ENCODE measurements at places on chromosomes 6 and 20.
A peak's percentile ranks its signal among the peaks of the same experiment; 100 is the strongest.

GRCh38 chr20:54195483-54196472 lies 12.1 kb upstream of the PFDN4 start:
- no peak for DNase-seq

DNA sequence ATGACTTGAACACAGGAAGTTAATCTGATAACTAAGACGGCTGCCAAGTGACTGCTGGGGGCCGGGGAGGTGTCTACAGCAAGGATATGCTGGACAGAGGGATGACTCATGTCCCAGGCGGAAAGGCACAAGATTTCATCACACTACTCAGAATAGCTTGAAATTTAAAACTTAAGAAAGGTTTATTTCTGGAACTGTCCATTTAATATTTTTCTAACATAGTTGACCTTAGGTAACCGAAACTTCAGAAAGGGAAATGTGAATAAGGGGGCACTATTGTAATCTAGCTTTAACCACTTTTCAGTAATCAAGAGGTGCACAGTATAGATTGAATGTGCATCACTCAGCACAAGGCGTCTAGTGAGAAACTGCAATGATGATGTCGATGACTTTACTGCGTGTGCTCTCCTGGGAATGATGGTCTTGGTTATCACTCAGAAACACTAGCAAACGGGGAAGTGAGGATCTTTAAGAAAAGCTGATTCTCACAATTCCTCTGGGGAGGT lies 171.5 kb downstream of the QKI start:
- DNase-seq, result peak; percentile 81

- DNase-seq, result no peak
Measured at GRCh38 chr6:70479236-70479635, 65.9 kb downstream of the FAM135A start.

DNA sequence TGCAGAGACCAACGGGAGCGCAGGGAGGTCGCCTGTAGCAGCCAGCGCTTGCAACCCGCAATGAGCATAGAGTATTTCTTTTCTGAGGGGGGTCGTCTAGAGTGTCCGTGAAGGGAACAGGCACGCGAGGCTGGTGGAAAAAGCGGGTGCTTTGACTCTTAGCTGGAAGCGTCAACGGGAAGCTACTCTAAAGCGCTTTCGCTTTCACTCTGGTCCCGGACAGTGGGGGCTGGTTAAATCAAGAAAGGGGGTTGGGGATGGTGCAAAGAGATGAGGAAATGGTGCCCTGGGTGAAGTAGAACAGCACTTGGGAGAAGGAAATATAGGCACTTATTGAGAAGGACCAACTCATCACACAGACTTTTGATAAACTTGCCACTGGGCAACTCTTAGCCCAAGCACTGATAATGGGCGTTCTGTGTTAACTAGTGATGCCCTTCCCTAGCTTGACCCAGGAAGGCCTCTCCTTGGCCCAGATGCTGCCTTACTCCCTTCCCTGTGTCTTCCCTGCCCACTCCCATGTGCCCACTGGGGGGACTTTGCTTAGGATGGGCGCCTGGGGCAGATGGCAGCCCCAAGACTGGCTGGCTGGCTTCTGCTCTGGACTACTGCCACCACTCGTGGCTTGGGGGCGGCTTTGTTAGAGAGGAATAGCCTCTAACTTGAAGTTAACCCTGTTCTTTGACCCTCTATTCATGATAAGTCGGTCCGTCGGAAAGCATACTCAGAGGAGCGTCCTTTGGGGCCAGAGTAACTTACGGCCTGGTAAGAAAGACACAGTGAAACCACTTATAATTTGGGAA lies 585 bp downstream of the PSMB9 start:
- peak; percentile 70 for DNase-seq

- DNase-seq, result no peak
Measured at GRCh38 chr6:147695819-147696218, 187.3 kb downstream of the SAMD5 start.

GRCh38 chr6:26097268-26097875 lies 10.1 kb downstream of the HFE start:
- DNase-seq, result peak; percentile 34

DNA sequence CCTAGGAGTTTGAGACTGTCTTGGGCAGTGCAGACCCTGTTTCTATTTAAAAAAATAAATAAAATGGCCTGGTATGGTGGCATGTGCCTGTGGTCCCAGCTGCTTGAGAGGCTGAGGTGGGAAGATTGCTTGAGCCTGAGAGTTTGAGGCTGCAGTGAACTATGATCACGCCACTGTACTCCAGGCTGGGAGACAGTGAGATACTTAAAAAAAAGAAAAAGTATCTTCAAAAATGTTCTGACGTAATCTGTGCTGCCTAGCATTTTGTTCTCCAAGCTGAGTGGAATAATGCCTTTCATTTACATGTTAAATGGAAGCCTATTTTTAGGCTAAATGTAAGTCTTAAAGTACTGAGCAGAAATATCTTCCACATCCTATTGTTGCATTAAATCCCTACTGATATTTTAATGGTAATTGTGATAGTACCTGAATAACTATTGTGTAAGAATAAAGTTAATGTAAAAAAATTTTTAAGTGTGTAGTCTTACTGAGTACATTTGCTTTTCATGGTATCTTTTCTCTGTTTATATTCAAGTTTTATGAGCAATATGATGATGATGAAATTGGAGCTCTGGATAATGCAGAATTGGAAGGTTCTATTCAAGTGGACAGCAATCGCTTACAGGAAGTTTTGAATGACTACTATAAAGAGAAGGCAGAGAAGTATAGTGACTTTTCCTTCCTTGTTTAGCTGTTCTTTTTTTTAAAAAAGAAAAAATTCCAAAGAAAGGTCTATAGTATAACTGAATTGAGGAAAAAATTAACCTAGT lies 4.2 kb upstream of the ZC2HC1B start:
- DNase-seq, result no peak

DNA sequence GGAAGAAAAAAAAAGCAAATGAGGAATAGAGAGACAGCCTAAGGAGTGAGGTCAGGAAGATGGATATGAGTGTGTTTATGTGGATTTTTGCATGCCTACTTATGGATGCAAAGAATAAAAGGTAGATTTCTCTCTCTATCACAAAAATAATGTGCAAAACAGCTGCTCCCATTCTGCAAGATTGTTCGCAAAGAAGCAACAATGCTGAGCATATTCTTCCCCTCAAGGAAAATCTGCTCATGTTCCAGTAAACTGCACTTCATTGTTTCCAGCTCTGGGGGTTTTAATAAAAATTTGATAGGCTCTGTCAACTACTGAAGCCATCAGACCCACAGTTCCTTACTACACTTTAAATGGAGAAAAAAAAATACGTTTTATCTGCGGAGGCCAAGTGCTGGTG lies 177.3 kb downstream of the COL9A1 start:
- no peak for DNase-seq

DNA sequence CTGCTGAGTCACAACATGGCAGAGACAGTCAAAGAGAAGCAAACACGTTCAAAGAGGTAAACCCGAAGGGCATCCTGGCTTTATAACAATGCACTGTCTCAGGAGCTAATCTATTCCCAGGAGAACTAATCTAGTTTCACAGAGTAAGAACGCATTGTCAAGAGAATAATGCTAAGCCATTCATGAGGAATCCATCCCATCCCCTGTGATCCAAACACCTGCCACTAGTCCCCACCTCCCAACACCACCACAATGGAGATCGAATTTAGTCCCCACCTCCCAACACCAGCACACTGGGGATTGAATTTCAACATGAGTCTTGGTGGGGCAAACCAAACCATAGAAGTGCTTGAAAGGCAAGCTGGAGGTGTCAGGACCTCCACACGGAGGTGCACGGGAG lies 231.5 kb upstream of the ID4 start:
- DNase-seq, result no peak

DNA sequence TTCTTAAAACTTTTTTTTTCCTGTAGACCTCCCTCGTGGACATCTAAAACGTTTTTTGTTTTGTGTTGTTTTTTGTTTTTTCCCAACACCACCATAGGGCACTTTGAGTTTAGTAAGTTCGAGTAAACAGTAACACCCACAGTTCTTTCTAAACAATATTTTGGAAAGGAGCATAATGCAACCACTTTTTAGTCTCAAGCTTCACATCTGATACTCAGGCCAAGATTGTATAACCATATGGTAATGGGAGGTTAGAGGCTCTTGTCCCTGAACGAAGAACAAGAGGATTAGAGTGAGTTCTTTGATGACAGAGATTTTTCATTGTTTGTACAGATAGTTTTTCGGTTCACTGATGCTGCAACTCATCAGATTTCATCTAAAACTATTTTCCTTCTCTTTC lies 144.6 kb downstream of the MTHFD1L start:
- DNase-seq, result no peak
